ENCODE measurements at places on chromosomes 7 and 10.

DNA sequence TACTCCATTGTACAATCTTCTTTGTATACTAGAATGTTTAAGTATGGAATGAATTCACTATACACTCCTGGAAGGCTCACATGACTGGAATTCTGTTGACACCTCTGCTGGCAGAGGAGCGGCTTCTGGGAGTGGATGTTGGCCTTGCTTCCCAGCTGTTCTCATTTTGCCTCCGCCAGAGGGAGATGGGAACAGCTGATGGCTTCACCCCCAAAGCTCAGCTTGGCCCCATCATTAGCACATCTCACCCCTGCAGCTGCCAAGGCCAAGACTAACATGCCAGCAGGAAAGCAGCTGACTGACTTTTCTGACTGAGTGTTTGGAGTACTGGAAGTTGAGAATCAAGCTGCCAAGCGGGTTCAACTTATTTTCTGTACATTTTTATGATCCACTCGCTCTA lies 15.1 kb downstream of the ADAM12 start:
- no peak for DNase-seq

DNA sequence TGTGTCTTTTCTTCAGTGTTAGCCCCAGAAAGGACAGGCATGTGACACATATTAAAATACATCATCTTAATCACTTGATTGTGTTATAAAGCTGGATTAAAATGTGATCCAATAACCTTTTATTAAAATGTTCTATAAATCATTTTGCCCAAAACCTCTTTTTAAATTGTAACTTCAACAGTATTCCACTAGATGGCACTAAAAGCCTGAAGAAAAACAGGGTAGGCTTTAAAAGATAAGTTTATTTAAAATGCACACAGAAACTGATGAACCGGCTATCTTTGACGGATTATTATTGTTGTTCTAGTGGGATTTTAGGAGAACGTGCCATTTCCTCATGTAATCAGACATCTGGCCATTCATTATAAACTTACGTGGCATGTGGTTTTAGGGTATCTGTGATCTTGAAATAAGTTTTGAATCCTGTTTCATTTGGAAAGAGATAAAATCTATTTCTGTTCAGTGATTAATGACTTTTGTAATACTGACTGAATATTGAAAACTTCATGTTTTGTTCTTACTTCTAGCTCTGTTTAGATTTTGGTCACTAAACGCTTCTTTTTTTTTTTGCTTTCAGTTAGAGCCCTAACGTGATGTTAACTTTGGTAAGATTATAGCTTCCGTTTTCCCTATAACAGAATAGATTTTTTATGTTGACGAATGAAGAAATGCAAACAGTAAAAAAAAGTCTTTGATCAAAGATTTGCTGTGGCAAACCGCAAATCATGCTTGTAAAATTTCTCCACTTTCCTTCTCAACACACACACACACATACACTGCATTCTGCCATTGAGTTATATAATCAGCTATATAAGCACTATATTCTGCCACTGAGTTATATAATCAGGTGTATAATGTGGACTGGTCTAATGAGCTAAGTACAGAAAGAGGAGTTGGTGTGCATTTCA lies 13.6 kb downstream of the VPS50 start:
- DNase-seq = no peak

DNA sequence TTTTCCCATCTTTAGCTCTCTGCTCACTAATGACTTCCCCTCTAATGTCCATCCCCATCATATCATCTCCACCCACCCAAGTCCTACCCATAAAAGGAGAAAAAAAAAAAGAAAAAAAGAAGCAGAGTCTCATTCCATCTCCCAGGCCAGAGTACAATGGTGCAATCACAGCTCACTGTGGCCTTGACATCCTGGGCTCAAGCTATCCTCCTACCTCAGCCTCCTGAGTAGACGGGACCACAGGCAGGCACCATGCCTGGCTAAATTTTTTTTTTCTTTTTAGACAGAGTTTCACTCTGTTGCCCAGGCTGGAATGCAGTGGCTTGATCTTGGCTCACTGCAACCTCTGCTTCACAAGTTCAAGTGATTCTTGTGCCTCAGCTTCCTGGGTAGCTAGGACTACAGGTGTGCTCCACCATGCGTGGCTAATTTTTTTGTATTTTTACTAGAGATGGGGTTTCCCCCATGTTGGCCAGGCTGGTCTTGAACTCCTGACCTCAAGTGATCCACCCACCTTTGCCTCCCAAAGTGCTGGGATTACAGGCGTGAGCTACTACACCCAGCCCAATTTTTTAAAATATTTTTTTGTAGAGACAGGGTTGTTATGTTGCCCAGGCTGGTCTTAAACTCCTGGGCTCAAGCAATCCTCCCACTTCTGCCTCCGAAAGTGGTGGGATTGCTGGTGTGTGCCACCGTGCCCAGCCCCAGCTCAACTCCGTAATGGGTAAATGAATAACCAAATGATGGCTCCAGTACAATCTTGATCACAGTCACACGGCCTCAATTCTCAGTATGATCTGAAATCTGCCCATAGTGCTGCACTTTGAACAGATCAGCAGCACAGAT lies 24.6 kb upstream of the SGMS1 start:
- no peak for DNase-seq

- no peak for DNase-seq
Measured at GRCh38 chr7:99926321-99926720, 3.1 kb downstream of the GJC3 start.

- DNase-seq = no peak
Measured at GRCh38 chr10:13990392-13990805, 340.3 kb downstream of the FRMD4A start.

- DNase-seq = no peak
Measured at GRCh38 chr10:102611514-102612087, 32.7 kb upstream of the TRIM8 start.

- no peak for DNase-seq
Measured at GRCh38 chr10:101287997-101288635, 58.9 kb upstream of the LBX1 start.

DNA sequence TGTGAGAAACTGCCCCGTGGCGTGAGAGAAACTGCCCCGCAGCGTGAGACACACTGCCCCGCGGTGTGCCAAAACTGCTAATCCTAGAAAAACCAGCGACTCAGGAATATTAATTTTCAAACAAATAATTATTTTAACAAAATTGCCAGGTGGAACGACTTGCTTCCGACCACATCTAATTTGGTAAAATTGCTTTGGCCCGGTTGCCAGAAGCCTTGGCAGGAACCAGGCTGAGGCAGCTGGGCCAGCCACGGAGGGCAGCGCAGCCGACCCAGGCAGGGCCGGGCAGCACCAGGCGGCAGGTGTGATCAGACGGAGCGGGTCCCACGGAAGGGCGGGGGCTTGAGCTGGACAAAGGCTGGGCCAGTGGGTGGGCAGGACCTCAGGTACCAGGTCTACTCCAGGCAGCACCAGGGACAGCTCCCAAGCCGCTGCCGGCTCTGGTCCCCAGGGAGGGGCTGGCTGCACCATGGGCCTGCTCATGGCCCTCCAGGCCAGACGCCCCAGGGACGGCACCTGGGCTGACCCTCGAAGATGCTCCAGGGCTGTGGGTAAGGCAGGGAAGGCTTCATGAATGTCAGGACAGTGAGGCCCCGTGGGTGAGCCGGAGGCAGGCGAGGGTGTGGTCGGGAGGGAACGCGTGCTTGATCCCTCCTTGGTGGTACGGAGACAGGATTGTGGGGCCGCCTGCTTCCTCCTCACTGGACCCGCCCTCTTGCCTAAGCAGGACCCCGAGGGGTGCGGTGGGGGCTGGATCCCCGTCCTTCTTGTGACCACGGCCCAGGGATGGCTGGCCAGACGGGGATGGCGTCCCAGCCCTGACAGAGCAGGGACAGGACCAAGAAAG lies 7.7 kb upstream of the ADGRA1 start:
- no peak for DNase-seq

- no peak for DNase-seq
Measured at GRCh38 chr10:125061557-125062226, 98.7 kb downstream of the CTBP2 start.

- no peak for DNase-seq
Measured at GRCh38 chr10:126352453-126352852, 35.8 kb downstream of the ADAM12 start.

DNA sequence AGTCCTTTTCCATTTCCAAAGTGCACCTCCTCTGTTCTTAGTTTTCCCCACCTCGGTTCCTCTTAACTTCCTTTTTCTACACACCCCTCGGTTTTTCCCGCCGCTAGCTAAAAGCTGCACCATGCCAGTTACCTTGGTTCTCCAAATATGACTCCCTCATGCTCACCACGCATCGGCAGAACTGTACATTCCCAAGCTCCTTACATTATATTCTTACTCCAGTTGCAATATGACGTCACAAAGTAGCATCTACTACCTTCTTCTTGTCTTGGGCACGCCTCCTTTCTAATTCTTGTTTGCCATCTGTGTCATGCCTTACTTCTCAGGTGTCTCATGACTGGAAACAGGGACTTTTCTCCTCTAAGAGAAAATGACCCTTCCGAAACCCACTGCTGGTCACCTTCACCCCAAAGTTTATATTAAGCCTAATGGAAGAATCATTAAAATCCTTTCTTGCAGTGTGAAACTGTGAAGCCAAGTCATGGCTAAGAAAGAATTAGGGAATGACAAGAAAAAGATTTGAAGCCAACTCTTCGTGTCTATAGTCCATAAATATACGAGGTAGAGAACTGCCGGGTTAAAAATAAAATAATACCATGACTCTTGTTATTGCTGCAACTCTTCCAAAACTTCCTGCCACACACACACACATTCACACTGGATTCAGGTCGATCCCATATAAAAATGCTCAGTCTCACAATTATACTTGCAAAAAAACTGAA lies 1.7 kb downstream of the ESYT2 start:
- no peak for DNase-seq

DNA sequence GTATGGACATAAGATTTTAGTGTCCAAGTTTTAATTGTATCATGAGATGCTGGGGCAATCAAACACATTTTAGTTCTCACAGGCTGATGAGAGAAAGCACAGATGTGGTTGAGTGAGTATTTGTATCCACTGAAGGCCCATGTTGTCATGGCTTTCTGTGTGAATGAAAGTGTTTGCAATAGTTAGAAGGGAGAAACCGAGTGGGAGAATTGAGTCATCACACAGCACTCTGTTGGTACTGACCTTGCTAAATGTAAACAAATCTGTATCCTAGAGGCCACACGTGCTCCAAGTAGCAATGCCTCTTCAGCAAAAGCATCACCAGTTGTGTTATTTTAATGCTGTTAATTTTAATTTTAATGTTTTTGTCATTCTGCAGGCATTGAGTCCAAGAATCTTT lies 121.2 kb downstream of the EMX2 start:
- DNase-seq = peak; percentile 14

DNA sequence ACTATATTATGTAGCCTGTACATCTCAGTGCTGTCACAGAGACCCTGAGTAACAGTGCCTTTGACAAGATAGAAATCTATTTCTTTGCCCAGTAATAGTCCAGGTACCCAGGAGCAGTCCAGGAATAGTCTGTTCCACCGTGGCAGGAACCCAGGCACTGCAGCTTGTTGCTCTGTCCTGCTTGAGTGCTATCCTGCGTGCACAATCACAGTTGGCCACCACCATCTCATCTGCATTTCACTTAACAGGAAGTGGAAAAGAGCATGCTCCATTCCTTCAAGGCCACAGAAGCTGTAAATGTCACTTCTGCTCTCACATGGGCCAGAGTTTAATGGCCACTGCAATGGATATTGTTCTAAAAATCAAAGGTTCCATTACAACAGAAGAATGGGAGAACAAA lies 61.5 kb upstream of the PRR15 start:
- no peak for DNase-seq

GRCh38 chr7:53101026-53101425 lies 65.6 kb downstream of the POM121L12 start:
- no peak for DNase-seq

GRCh38 chr7:142811154-142811737 lies 40.5 kb downstream of the PRSS2 start:
- peak; percentile 62 for DNase-seq

GRCh38 chr10:16923309-16923708 lies 106.1 kb upstream of the RSU1 start:
- no peak for DNase-seq

- no peak for DNase-seq
Measured at GRCh38 chr10:123529146-123529760, 136.9 kb upstream of the GPR26 start.

All from NCI-H748 treated with DMSO at 0.1 percent for 48 hours (cell line).